ENCODE measurements at places on chromosomes 5 and 9. TPM values are rescaled to one million over a fixed set of nuclear protein-coding genes. Genes with fewer than 3 reads are reported as not detected.

- no peak for DNase-seq
Measured at GRCh38 chr5:147830035-147830434, 1.4 kb downstream of the SPINK1 start.

DNA sequence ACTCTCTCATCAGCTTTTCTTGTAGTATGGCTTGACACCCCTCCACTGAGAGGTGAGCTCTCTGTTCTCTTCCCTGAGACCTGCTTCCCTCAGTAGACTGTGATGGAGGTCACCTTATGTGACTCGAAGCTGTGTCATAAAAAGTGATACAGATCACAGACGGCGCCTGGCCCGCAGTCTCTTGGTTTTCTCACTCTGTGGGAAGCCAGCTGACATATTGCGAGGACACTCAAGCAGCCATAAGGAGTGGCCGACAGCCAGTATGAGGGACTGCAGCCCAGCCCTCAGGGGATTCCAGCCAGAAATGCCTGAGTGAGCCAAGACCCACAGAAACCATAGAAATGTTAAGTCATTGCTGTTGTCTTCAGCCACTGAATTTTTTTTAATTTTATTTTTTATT lies 38.0 kb downstream of the GADD45G start:
- no peak for DNase-seq

GRCh38 chr9:137411260-137411644 lies 11.7 kb downstream of the EXD3 start:
- no peak for DNase-seq

- no peak for DNase-seq
Measured at GRCh38 chr5:54590824-54591223, 73.3 kb downstream of the SNX18 start.

DNA sequence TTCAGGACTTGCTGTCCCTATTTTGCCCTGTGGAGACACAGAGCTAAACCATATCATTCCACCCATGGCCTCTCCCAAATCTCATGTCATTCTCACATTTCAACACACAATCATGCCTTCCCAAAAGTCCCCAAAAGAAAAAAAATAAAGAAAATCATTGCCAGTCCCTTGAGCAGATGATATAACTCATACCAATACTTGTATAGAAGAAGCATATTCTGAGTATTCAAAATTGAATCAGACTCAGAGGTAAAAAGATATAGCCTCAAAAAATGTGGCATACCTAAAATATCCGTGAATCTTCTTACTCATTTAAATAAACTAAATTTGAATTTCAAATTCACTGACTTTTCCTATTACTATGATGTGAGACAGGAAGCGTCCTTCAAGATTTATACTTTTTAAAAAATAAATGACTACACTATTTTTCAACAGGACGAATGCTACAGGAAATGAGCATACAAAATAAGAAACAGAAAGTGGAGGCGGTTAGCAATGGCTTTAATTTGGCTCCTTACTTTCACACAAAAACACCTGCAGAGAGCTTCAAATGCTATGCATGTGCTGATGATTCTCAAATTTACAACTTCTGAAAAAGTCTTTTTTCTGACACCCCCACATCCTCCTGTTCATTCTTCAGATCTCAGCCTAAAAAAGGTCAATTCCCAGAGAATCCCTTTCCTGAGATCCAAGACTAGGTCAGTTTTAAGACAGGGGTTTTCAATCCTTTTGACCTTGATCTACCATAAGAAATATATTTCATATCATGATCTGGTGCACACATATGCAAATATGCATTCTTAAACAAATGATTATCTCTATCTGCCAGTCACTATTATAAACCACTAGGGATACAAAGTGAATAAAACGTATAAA lies 39.6 kb upstream of the DMXL1 start:
- no peak for DNase-seq

- no peak for DNase-seq
Measured at GRCh38 chr9:116555119-116555518, 132.0 kb upstream of the TRIM32 start.

GRCh38 chr9:135504262-135505243 lies 4.1 kb downstream of the MRPS2 start:
- DNase-seq, result no peak

- no peak for DNase-seq
Measured at GRCh38 chr9:259405-260404, 45.0 kb downstream of the DOCK8 start.

GRCh38 chr5:96412868-96413449 lies 20.1 kb downstream of the PCSK1 start:
- DNase-seq, result no peak

DNA sequence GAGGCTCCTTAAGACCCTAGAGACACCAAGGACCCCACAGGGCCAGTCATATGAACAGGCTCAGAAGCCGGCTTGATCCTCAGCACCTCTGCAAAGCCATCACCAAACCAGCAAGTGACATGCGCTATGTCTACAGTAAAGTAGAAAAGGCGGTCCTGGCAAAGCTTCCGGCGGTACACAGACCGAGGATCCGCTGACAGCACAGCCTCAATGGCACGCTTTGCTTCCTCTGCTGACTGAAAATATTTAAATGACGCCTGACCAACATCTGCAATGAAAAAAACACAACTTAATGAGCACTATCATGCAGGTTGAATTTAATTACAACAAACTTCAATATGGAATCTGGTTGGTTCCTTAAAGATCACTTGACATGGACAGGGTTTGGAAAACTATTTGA lies 17.6 kb downstream of the TRMO start:
- no peak for DNase-seq

GRCh38 chr5:135723491-135723890 lies 111.0 kb upstream of the SLC25A48 start:
- no peak for DNase-seq

DNA sequence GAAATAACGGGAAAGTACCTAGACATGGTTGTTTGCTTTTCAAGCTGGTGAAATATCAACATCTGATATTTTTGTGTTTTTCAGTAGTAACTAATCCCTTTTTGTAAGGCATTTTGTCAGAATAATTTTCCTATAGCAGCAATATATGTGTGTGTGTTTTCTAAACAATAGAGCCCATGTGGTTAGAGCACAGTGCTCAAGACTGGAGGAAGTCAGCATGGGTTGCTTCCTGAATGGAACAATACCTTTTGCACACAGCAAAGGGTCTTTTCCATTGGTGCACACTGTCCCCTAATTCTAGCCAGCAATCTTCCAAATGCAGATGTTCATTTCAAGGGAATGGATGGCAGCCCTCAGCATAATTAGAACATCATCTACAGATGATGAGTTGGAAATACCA lies 270.1 kb downstream of the AOPEP start:
- no peak for DNase-seq

DNA sequence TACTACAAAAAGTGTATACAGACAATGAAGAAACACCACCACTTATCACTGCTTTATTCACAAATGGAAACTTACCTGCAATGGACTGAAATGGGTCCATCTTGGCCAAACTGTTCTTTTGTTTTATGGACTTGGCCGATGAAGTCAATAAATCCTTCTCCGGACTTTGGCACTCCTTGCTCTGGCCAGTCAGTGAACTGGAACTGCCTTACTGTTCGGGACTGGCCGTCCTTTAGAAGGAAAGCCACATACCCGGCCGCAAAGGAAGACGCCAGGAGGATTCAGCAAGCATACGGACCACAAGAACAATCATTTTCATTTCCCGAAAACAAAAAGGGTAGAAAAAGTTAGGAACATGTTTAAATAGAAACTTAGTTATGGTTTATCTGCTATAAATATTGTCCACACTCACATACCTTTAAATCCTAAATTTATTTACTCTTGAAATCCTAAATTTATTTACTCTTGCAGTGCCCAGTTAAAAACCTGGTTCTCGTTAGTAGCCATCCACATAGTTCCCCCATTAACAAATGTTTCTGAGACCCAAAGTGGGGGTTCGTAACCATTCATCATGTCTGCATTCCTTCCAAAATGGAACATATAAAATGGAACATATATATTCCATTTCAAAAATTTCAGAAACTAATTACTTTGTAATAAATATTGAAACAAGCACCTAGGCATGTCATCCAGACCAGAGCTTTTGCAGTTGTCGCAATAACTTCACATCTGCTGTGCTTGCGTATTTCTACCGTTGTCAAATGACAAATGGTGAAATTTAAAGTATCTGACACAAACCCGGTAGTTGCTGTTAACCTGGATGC lies 532.1 kb upstream of the DMAC1 start:
- DNase-seq, result no peak

GRCh38 chr5:38780316-38780715 lies 65.5 kb upstream of the OSMR start:
- DNase-seq, result no peak

DNA sequence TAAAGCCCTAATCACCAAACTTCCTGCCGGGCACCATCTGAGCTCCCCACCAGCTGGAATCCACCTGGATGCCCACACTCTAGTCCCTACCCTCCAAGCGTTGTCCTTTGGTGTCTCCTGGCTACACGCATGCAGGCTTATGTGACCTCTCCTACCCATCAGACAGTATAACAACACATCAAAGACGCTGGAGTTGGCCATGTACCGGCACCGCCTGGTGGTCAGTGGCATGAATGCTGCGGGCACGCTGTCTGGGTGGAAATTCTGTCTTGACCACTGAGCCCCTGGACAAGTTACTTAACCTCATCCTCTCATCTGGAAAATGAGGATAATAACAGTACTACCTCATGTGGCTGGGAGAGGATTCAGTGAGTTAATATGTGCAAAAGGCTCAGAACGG lies 23.4 kb upstream of the CORO2A start:
- DNase-seq, result no peak

- DNase-seq, result no peak
Measured at GRCh38 chr5:5209089-5209488, 69.0 kb downstream of the ADAMTS16 start.

DNA sequence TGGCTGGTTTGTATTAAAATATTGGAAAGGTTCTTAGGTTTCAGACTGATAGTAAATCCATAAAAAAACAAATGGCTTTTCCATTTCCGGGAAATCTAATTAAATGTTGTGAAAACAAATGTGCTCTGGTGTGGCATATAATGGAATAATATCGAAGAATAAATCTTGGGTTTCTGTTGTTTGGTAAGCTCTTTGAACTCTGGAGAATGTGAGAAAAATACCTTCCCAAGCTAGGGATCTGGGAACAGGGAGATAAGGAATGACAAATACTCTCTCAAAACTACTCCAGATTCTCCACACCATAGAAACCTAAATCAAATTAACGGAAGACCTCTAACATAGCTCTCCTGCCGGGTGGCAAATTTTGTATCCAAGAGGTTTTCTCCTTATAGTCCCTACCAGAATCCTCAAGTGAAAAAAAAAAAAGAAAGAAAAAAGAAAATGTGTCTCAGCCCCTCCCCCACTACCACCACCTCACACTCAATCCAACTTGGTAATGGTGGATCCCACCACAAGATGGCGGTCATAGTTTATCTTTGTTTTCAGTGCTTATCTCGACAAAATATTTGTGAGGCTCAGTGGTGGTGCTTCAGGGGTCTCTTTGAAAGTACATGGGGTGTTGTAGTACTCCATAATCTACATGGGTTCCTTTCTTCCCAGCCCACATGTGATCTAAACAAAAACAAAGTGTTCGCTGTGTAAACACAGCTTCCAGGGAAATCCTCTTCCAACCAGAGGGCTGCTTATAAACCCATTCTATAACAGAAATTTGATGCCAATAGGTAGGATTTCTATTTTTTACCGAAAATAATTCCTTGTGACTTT lies 54.5 kb upstream of the FST start:
- no peak for DNase-seq

DNA sequence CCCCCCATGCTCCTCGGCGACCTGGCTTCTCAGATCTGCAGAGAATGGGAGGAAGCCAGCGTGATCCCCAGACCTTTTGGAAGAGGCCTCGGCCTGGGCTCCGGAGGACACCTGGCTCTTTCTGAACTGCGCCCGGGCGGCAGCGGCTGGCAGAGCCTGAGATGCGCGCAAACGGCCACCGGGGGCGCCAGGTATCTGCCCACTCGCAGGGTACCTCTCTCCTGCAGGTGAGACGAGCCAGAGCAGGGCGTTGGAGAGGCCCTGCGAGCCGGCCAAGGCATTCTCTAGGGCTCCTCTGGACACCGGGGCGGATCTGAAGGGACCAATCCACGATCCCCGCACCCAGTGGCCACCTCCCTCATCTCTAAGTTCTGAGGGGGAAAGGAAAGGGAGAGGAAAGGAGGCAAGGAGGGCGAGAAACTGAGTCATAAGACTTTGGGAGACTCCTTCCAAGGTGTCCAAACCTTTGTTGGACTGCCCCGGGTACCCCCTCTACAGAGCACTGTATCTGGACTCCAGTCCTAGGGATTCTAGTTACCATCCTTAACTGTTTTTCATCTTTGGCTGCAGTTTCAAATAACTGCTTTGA lies 55.0 kb upstream of the SLC46A2 start:
- no peak for DNase-seq

- DNase-seq, result no peak
Measured at GRCh38 chr5:31939151-31939550, 235.0 kb downstream of the GOLPH3 start.

DNA sequence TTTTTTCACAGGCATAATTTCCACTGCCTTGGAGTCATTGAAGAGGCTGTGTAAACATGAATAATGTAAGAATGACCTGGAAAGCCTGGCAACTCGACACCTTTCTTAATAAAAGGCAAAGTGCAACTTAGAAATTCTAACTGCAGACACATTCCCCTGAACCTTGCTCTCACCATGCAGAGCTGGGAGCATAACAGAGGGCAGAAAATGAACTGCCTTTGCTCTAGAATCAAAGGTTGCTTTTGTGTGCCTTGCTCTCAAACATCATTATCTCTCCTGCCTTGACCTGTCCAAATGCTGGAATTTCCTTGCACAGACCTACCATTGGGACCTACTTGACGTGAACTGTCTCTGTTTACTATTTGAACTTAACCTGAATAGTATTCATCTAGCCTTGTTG lies 462.0 kb upstream of the ZNF462 start:
- no peak for DNase-seq

DNA sequence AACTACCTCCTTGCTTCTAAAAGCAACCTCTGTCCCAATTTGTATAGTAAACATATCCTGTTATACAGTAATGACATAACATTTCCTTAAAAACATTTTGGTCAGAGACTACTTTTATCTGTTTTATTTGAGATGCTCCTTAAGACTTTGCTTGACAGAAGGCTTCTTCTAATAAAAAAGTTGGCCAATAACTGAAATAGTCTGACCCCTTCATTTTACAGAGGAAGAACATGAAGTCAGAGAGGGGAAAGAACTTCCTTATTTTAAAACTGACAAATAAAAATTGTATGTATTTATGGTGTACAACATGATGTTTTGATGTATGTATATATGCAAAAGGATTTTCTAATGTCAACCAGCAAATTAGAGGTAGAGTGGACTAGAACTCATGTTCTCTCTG lies 35.8 kb upstream of the SPARC start:
- no peak for DNase-seq

TXNDC8 gene
- not detected for total RNA-seq

ARL10 gene
- total RNA-seq, result 4.4 TPM

PCDHB6 gene
- total RNA-seq, result 0.48 TPM

PCDHGA4 gene
- 4.7 TPM for total RNA-seq

ESM1 gene
- total RNA-seq, result not detected

PAEP gene
- total RNA-seq, result not detected
